A549 (cell line): ENCODE measurements at places on chromosomes 1 and 21. TPM values are rescaled to one million over a fixed set of nuclear protein-coding genes. Genes with fewer than 3 reads are reported as not detected.

- DNase-seq: no peak
These were observed 32.6 kb downstream of the PIGM start for GRCh38 chr1:159999204-159999603.

FMN2 gene
- 4.1 to 5.4 TPM (median 4.2 TPM) in 3 replicates for polyA plus RNA-seq

ZNF678 gene
- 2.9 to 3.5 TPM (median 3.2 TPM) in 3 replicates for polyA plus RNA-seq

DNA sequence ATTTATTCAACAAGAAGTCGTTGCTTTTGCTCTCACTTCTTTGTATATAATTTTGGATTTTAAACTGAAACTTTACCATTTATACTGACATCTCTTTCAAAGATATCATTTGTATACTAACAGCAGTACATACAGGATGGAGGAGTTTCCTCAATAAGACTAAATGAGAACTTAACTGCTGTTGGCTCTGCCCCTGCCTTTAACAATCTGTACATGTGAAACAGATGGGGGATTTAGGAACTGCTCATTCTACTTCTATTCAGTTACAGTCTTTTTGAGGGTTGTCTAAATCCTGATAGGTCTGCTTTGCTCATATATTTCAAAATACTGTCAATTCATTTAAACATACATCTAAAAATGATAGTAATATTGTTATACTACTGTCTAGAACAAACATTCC lies 663.2 kb downstream of the ADGRL2 start:
- DNase-seq: no peak

DNA sequence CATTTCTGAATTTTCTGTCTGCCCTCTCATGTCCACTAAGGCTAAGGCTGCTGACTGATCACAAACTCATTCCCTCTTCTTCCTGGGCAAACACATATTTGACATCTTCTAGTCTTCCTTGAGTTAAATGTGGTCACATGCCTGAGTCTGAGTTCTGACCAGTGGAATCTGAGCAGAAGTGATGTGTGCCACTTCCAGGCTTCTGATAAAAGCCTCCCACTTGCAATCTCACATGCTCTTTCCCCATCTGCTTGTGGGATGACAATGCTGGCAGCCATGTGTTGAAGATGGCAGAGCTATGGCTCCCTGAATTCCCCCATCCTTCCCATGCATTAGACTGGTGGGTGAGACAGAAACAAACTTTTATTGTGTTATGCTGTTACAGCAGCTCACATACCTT lies 149.9 kb upstream of the ZNF648 start:
- DNase-seq: no peak

PCP4 gene
- not detected in 3 replicates for polyA plus RNA-seq

DNA sequence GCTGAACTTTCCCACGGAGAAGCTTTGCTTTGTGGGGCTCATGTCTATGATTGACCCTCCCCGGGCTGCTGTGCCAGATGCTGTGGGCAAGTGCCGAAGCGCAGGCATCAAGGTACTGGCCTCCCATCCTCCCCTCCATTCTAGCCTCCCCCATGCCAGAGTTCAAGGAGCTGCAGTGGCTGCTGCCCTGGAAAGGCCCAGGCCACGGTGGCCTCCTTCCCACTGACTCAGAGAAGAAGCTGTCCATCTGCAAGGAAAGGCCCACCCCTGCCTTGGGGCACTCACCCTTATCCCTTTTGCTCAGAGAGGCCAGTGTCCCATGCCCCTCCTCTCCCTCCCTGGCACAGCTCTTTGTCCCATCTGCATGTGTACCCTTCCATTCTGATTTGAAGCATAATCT lies 14.9 kb downstream of the ATP1A2 start:
- DNase-seq: no peak

- peak; percentile 47 for DNase-seq
These were observed 28.9 kb upstream of the EFCAB14 start for GRCh38 chr1:46747683-46748288.

C4BPA gene
- polyA plus RNA-seq: 0.92 to 1.4 TPM (median 1.0 TPM) in 3 replicates

- DNase-seq: peak; percentile 8
These were observed 75.0 kb upstream of the ACTRT2 start for GRCh38 chr1:2946291-2946690.

GRCh38 chr1:181037386-181037785 lies 3.6 kb downstream of the MR1 start:
- no peak for DNase-seq

DNA sequence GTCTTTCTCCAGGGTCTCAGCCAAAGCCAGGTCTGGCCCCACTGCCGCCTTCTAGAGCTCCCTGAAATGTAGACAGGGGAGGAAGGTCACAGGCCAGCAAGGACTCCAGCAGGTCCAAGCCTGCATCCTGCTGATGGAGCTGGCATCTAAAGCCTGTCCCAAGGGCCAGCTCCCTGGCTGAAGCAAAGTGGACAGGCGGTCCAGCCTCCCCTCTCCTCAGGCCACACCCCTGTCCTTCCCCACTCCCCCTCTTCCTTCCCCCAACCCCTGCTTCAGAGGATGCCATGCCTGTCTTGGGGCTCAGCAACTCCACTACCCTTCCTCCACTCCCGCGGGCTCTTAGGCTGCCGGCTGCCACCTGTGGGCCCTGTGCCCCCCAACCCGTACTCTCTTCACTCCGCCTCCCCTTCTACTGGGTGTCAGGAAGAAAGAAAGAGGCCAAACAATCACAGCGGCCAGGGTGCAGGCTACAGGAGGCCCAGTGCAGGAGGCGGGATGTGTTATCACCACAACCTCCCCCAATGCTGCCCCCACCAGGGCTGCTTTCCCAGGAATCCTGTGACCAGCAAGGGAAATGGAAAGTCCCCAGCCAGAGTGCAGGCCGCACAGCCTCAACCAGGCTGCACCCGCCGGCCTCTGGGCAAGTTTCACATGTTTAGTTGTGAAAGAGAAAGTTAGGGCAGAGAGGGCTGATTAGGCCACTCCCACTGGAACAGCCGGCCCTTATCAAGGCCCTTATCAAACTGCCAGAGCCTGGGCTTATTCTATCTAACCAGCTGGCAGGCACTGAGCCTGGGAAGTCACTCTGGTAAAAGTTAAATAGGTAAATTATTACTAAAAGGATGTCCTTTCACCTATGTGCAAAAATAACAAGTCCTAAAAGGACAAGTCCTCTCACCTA lies 34.1 kb downstream of the ACOT7 start:
- DNase-seq: no peak

MNDA gene
- not detected in 3 replicates for polyA plus RNA-seq

DNA sequence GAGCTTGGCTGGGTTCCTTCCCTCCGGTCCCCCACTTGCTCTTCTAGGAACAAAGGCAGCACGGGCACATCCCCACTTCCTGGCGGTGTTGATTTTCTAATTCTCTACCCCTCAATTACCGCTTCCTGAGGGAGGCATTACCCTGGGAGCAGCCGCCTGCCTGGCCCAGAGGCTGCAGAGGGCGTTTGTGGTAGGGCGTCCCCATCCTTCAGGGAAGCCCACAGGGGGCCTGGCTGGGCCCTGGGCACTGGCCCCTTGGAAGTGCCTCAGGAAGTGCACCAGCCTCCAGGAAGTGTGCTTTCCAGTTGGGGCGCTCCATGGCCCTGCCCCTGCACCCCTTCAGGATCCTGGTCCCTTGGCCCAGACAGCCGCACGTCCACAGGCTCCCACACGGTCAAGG lies 42.1 kb upstream of the CASZ1 start:
- DNase-seq: no peak

- peak; percentile 4 for DNase-seq
These were observed 1.4 kb upstream of the SPATA1 start for GRCh38 chr1:84504580-84505492.

DNA sequence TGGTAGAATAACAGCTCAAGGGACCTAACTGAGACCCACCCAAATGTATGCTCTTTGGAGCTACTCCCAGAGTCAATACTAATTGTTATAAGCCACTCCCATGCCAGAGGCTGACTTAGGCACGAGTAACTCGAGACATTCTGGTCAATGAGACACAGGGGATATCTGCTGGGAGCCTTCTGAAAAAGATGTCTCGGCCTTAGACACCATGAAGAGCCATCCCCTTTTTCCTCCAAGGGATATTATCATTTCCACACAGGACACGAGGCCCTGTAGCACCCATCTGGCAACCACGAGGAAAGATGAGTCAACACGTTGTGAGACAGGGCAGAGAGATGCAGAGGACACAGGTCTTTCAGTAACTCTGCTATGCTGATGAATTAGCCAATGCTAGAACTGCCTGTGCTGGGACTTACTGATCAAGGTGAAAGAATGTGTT lies 30.7 kb downstream of the ITPKB start:
- DNase-seq: no peak

ERG gene
- 0.07 TPM in 1 of 3 replicates, not detected in the others for polyA plus RNA-seq

SZRD1 gene
- polyA plus RNA-seq: 88.9 to 91.9 TPM (median 90.7 TPM) in 3 replicates

GRCh38 chr1:34754964-34755637 lies at the start of gene GJB5:
GJB5 (plus strand) TSS chr1:34755047; CDS start chr1:34757331, 2,284 bp downstream.
- DNase-seq: no peak

DNA sequence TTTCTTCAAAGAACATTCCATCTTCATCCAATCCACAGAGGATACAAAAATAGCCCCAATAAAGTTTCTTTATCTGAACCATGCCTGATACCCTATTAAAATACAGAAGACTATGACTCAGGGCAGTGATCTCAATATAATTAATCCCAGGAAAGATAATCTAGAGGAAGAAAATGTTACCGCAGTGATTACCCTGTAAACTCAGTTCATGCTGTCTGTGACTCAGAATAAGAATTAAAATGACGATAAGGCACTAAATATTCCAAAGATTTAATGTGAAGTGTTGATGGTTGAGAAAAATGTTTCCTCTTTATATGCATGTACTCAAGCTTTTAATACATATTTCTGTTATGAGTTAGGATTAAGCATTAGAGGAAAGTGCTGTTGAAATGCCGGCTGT lies 88.6 kb upstream of the LYPLAL1 start:
- no peak for DNase-seq

GRCh38 chr1:155030899-155031298 lies 2.7 kb downstream of the DCST2 start:
- no peak for DNase-seq

INAVA gene
- 38.6 to 50.2 TPM (median 43.7 TPM) in 3 replicates for polyA plus RNA-seq

GRCh38 chr1:26913389-26913753 lies 404 bp downstream of the NR0B2 start:
- no peak for DNase-seq

DNA sequence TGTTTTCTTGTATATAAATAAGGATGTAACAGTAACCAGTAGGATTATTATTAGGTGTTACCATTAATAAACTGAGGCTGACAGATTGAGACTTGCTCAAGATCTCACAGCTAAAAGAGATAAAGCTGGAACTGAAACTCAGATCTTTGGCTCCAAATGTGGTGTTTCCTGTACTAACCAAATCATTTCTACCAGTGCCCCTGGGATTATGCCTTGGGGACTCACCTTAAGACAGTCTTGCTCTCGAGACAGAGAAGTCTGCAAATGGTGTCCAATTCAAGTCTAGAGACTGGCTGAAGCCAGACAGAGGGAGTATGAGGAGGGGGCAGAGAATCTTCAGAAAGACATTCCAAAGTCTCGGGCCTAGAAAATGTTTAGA lies 593 bp upstream of the CD53 start:
- no peak for DNase-seq

- DNase-seq: peak; percentile 38
These were observed 994 bp upstream of the ACBD6 start for GRCh38 chr1:180503280-180503862.

- no peak for DNase-seq
These were observed 397.4 kb downstream of the PTPRU start for GRCh38 chr1:29633771-29634170.

- DNase-seq: no peak
These were observed 4.6 kb upstream of the ATP13A2 start for GRCh38 chr1:17016317-17016661.

DNA sequence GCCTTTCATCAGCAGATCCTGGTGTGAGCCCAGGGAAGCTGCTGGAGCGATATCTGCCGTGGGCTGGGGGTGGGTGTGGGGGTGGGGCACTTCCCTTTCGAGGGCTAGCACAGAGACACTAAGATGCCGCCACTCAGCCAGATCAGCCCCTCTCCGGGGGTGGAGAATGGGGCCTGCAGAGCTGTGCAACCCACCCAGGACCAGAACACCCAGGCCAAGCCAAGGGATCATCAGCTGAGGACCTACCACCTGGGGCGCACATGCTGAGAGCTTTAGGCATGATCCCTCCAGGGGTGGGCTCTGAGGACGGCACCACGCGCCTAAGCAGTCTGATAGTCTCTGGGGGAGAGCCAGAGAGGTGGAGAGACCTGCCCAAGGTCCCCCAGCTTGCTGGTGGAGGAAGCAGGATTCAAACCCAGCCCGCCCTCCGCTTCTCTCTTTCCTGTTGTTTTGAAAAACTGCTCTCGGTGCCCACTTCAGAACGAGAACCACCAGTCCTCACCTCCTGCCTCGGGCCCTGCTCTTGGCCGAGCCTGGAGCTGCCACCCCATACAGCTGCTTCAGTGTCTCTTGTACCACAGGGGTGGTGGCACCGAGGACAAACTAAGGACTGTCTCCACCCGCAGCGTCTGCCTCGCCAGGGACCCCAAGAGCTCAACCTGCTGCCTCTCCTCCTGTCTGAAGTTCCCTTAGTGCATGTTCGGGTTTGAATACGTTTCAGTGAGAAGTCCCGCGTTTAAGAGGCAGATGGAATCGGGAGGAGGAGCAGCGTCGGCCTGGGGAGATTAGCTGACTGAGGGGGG lies 39.7 kb upstream of the RUNX3 start:
- DNase-seq: no peak

GRCh38 chr1:59352065-59352464 lies 55.2 kb downstream of the FGGY start:
- DNase-seq: no peak

GRCh38 chr1:23227806-23228205 lies 10.5 kb upstream of the HTR1D start:
- no peak for DNase-seq

CEPT1 gene
- 11.8 to 12.4 TPM (median 12.3 TPM) in 3 replicates for polyA plus RNA-seq

GRCh38 chr1:112196731-112197130 lies 199.3 kb upstream of the CTTNBP2NL start:
- DNase-seq: no peak

DNA sequence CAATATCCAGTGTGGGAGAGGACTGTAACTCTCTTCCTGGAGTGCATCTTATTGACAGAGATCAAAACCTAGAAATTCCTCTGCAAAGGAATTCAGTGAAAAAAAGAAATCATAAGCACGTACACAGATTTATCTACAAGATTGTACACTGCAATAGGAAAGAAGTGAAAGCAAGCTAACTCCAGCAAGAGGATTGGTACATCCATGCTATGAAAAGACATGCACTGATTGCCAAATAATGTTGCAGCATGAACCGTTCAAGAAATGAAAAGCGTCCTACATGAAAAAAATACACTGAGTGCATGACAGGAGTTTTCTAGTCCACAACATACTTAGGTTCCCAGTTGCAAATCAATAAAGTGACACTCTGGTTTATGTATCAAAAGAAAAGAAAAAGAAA lies 1.9 kb upstream of the MGST3 start:
- no peak for DNase-seq

GRCh38 chr1:240666568-240667198 lies 54.7 kb upstream of the GREM2 start:
- no peak for DNase-seq

GRCh38 chr1:115184260-115184950 lies 95.1 kb upstream of the TSPAN2 start:
- DNase-seq: no peak

DNA sequence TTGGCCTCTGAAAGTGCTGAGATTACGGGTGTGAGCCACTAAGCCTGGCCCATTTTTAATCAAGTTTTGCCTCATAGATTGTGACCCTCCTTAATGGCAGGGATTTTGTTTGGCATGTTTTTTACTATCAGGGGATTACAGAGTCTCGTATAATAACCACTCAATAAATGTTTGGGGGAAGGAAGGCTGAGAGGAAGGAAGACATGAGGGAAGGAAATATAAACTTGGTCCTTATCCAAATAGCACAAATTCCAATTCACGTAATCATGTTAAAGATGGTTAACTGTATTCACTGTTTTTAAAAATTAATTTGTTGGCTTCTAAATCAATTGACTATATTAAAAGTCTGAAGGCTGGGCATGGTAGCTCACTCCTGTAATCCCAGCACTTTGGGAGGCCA lies 30.9 kb upstream of the SERTAD4 start:
- DNase-seq: no peak
